Activated naive CD4-positive, alpha-beta T cell treated with anti-CD3 and anti-CD28 coated beads for 36 hours (primary cell): ENCODE measurements at places on chromosomes 1 and 21.

DNA sequence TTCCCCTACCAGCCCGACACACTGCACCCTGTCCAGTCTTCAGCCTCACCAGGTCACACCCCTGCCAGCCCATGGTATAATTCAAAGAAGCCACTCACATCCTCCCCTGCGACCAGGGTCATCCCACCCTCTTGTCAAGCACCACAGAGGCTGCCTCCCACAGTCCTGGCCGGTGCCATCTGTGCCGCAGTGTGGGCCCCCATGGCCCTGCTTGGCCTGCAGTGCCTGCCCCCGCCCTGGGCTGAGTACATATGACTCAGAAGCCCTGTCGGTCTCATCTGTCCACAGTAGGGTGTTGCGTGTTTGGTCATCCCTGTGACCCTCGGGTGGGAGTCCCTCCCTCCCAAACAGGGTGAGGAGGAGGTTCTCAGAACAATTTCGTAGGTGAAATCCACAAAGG, 190.8 kb upstream of the AJAP1 start:
- no peak for DNase-seq

GRCh38 chr1:36863500-36863899, 170.8 kb downstream of the GRIK3 start:
- DNase-seq: no peak

GRCh38 chr1:5810553-5811270, 181.5 kb downstream of the NPHP4 start:
- no peak for DNase-seq

DNA sequence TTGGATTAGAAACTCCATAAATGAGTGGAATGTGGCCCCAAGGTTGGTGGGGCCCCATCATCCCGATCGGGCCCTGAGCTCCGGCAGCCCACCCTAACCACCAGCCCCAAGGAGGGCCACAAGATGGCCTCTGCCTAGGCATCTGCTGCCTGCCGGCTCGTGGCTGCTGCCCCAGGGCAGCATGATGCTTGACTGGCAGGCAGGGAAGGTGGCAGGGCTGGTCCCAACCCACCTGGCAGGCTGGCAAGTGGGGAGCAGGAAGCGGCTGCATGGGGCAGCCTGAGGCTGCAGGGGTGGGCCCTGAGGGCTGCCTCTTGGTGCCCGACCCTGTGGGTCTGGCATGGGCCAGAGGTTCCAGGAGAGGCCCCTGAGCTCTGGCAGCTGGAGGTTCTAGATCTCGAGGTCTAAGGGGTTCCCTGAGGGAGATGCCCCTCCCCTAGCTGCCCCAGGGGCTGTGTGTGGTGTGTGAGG, 760 bp upstream of the GJC2 start:
- DNase-seq: no peak
